Stimulated activated CD8-positive, alpha-beta memory T cell treated with anti-CD3 and anti-CD28 coated beads, Interleukin-15, amount 100 ng/mL, for 1 hour (primary cell): ENCODE measurements at places on chromosomes 1 and 21.

- no peak for DNase-seq
These were observed 66.5 kb downstream of the UBE2T start for GRCh38 chr1:202275061-202275770.

DNA sequence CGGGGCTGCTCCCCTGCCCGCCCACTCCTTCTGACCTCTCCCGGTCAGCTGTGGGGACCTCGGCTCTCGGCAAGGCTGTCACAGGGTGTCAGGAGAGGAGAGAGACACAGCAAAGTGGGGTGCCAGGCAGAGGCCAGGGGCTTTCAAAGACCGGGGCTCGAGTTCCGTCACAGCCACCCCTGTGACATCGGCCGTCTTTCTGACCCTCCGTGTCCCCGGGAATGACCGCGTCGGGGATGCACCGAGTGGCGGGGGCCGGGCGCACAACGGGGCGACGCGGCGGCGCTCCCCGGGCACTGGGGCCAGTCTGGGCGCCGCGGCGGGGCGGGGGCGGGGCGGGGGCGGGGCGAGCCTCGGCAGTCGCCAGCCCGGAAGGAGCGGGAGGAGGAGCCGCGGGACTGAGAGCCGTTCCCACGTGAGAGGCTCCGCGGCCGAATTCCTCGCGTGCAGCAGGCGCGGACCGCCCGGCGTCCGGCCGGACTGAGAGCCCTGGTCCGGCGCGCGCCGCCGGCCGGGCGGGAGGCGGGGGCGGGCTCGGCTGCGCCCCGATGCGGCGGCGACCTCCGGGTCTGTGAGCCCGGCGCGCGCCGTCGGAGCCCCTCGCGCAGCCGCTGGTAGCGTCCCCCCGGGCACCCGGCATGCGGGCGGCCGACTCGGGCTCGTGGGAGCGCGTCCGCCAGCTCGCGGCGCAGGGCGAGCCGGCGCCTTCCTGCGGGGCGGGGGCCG, 229.7 kb upstream of the TMEM51 start:
- DNase-seq = no peak

- DNase-seq = no peak
These were observed 49.7 kb downstream of the NTPCR start for GRCh38 chr1:232999956-233000625.

GRCh38 chr1:50139339-50140181, 30.8 kb downstream of the ELAVL4 start:
- DNase-seq = no peak

DNA sequence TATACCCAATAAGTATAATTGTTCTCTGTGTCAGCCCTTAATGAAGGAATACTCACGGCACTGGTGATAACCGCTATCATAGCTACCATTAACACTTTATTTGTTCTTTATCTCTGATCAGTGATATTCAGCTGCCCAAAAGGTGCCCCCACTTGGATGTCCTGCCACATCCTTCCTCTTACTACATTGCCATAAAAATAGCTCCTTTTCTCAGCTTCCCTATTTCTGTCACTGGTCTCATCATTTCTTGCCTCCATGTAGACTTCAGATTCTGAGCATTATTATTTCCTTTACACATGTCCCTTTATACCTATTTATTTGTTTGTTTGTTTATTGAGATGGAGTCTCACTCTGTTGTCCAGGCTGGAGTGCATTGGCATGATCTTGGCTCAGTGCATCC, 2.7 kb upstream of the RAB29 start:
- DNase-seq = no peak

DNA sequence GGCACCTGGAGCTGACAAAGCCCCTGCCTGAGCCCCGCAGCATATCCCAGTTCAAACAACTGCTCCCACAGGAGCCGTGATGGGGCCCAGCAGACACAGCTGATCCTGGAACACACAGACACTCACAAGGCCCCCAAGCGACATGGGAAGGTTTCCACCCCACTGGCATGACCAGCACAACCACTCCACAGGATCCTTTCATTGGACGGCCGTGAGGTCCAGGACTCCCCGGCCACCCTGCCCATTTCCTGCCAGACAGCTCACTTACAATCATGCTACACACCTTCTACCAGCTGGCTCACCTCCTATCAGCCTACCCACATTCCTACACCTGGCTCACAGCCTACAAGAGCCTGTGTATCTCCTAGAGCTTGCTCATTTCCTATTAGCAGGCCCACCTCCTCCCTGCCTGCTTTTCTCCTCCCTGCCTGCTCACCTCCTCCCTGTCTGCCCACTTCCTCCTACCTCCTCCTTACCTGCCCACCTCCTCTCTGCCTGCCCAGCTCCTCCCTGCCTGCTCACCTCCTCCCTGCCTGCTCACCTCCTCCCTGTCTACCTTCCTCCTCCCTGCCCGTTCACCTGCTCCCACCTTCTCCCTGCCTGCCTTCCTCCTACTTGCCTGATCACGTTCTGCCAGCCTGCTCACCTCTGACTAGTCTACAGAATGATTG, 73.9 kb downstream of the MATN1 start:
- DNase-seq = no peak

- no peak for DNase-seq
These were observed 61.2 kb upstream of the TNR start for GRCh38 chr1:175804561-175804960.

DNA sequence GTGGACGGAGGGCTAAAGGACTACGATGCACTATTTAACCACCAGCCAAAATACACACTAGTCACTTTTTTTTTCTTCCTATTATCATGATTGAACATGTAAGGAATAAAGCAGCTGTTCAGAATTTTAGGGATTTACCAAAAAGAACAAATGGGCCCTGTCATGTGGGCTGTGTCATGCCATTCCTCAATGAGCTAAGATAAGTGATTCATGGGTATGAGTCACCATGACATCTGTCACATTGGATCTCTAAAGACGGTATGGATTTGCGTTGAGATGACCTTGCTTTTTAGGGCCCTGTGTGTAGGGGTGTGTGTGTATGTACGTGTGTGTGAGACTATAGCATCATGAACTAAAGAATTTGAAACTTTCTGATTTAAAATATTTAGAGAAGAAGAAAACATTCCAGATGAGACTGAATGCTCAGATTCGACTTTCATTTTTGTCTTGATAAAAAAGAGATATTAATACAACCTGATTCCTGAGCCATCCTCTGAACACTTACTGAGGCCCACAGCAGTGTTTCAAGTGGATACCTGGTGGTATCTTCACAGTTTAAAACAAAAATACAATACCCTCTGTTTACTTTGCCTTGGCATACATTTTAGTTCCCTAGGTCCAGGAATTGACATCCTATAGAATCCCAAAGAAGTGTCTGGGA, 246.1 kb upstream of the DUSP10 start:
- DNase-seq = no peak

DNA sequence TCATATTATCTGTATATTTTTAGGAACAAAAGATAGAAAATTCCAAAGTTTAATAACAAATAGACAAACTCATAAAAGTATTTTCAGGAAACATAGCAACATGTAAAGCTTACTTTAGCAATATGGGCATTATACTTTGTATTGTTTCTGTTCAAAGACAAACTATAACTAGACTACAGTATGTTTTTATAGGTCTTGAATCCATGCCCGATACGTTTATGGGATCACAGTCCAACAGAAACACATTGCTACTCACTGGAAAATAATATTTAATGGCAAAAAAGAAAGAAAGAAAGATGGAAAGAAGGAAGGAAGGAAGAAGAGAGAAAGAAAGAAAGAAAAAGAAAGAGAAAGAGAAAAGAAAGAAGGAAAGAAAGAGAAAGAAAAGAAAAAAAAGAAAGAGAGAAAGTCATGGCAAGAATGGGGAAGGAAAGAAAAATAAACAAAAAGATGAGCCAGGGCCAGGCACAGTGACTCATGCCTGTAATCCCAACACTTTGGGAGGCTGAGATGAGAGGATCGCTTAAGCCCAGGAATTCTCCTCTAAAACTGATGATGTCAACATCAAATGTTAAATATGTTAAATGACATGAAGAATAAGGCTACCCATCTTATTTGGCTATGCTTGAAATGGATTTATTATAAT, 32.7 kb downstream of the TM2D1 start:
- no peak for DNase-seq

DNA sequence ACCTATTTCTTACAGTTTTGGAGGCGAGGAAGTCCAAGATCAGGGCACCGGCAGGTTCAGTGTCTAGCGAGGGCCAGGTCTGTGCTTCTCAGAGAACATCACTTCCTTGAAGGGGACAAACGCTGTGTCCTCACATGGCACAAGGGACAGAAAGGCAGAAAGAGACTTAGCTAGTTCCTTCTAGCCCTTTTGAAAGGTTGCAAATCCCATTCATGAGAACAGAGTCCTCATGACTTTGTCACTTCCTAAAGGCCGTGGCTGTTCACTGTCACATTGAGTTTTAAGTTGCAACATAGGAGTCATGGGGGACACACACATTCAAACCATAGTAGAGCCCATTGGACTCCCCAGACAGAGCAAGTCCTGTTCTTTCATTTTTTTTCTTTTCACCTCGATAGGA, 27.4 kb downstream of the PER3 start:
- DNase-seq = no peak

GRCh38 chr1:12466816-12467215, 151.2 kb downstream of the DHRS3 start:
- DNase-seq = no peak

- DNase-seq = no peak
These were observed 27.0 kb upstream of the CD5L start for GRCh38 chr1:157868654-157869053.

- DNase-seq = no peak
These were observed 238.3 kb upstream of the ESRRG start for GRCh38 chr1:216961516-216961915.

DNA sequence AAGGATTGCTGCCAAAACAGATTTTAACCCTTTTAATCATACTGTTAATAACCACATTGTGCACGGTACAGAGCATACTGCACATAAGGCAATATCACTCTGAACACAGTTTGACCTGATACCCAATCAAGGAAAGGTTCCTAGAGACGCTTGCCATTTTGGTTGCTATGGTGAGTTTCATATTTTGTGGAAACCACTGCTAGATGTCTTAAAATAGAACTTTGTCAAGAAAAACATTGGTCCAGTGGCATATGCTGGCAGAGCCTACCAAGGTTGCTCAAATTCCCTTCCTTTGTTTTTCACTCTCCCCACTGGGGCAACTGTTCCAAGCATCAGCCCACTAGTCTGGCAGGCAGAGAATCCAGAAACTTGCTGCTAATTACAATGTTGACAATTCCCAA, 114.8 kb upstream of the DPYD start:
- no peak for DNase-seq

- no peak for DNase-seq
These were observed 153.5 kb upstream of the GALNT2 start for GRCh38 chr1:229913489-229913888.
